CD4-positive, alpha-beta T cell (primary cell): ENCODE measurements at places on chromosomes 12 and 14.
A peak's percentile ranks its signal among the peaks of the same experiment; 100 is the strongest.

DNA sequence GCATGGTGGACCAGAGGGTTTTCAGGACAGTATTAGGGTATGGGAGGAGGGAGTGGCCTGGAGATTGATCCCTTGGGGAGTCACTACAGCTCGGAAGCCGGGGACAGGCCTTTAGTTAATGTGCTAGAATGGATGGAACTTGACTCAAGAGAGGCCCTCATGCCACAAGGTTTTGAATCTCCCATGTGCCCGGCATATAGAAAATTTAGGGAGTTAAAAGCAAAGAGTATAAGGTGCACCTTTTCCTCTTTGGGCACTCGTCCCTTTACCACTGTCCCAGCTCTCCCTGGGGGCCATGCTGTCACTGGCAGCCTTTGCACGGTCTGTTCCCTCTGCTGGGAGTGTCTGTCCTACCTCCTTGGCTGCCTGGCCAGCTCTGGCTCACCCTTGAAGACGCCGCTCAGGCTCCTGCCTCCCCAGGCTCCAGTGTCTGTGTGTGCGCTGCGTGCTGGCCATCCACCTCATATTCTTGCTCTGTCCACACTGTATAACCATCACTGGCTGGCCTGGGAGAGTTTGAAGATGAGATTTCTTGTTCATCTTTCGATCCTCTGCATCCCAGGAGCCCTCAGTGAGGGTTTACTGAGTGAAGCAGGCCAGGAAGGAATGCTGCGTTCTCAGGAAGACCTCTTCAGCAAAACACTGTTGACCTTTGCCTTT lies 161.3 kb downstream of the ZFP36L1 start:
- no peak for DNase-seq

- DNase-seq: no peak
These were observed 537.6 kb upstream of the TMEM132C start for GRCh38 chr12:127729381-127729780.

GRCh38 chr12:131803961-131804521 lies 24.2 kb upstream of the MMP17 start:
- DNase-seq: no peak

- DNase-seq: no peak
These were observed 30.0 kb upstream of the EID3 start for GRCh38 chr12:104273503-104273902.

DNA sequence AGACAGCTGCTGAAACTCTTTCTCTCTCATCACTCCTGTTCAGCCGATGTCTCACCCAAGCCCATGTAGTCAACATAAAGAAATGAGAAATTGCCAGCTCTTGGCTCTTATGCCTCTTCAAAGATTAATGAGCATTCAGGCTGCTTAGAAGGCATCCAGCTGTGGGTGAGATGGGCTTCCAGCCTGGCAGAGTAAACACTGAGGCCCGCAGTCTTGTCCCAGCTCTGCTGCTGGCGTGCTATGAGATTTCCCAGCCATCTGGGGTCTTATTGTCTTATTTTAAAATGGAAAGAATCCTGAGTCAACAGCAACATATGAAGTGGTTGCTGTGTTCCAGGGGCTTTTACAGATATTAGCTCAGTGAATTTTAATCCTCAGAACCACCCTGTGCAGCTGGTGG lies 12.6 kb downstream of the RXYLT1 start:
- no peak for DNase-seq

DNA sequence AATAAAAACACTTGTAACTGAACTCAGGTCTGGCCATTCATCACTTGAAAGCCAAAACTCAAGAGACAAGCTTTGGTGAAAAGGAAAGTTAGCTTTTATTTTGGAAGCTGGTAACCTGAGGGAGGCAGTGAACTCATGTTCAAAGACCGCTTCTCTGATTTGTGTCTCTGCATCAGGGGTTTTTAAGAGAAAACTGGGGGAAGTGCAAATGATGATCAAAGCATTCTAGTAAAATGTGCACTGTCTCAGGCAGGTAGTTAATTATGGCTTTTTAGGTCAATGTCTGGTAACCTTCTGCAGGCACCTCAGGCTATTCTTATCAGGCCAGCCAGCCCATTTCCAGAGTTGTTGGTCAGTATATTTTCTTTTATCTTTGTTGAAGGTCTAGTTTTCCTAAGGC lies 162.2 kb downstream of the SYT10 start:
- DNase-seq: no peak

- peak; percentile 46 for DNase-seq
These were observed 7.4 kb upstream of the GLRX5 start for GRCh38 chr14:95527387-95528002.

- DNase-seq: no peak
These were observed 866.0 kb upstream of the TMEM132C start for GRCh38 chr12:127401005-127401404.

GRCh38 chr12:31233061-31233730 lies 92.8 kb downstream of the SINHCAF start:
- DNase-seq: no peak

GRCh38 chr12:107778383-107779025 lies 4.0 kb downstream of the ASCL4 start:
- no peak for DNase-seq

GRCh38 chr12:107560165-107560898 lies 125.3 kb upstream of the PWP1 start:
- no peak for DNase-seq

GRCh38 chr12:90987520-90987919 lies 17.3 kb downstream of the EPYC start:
- DNase-seq: no peak

GRCh38 chr14:50773632-50774541 lies 57.1 kb downstream of the NIN start:
- DNase-seq: no peak

DNA sequence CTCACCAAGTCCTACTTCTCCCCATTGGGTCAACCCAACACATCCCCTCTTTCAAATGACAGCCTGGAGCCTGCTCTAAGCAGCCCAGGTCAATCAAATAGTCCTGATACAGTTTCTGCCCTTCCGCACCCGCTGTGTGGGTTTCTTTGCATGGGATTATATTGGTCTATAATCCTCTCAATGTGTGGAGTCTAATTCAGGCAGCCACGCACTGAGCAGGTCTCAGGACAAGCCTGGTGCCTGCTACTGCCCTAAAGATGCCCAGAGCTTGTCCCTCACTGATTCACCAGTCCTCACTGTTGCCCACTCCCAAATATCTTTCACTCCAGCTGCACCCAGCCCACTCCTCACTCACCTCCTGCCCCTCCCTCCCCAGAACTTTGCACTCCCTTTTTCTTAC lies 16.4 kb downstream of the ACTN1 start:
- no peak for DNase-seq

DNA sequence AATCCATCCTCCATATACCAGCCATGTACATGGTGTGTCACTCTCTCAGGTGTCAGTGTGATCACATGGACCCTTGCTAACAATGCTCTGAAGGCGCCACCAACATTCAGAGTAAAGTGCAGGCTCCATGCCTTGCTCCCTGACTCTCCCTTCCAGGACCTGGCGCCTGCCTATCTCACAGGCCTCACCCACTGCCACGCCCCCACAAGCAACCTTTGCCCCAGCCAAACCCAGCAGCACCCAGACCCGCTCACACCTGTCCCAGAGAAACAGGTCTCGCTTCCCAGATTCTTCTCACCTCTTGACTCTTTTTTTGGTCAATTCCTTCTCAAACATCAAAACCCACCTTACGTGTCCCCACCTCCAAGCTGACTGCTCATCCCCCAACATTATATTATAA lies 52.3 kb downstream of the KCNK10 start:
- no peak for DNase-seq

GRCh38 chr12:80053051-80053790 lies 46.1 kb upstream of the OTOGL start:
- no peak for DNase-seq

GRCh38 chr12:1533602-1534304 lies 60.6 kb downstream of the FBXL14 start:
- no peak for DNase-seq

DNA sequence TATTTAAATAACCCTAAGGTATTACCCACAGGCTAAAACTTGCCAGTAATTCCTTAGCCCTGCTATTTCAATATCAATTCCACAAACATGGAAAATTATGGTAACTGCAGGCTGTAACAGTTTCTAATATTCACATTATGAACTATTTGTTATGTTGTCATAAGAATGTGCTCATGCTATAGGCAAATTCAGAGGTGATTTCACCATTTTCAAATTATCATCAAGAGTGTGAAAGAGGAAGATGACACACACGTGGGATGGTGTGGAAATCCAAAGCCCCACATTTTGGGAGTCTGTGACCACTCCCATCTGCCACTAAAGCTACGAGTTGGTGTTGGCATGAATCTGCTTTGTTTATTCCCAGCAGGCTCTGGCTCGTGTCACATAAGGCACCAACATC lies 5.9 kb upstream of the MYO1A start:
- no peak for DNase-seq

GRCh38 chr12:67085699-67086098 lies 183.5 kb upstream of the CAND1 start:
- no peak for DNase-seq

DNA sequence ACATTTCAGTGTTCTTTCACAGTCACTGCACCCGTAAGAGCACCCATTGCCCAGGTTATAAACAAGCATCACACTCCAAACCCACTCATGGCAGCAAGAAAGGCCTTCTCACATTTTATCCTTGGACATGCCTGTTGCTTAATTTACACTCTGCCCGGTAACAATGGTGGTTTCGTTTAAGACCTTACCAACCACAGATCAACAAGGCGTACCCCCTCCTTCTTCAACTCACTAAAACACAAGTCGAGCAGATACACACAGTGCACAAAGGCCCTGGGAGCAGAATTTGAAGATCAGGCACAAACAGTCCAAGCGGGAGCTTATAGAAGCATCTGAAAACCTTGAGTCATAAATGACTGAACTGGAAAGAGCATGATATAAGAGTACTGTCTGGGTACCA lies 98.1 kb downstream of the GALC start:
- DNase-seq: no peak

GRCh38 chr12:108843187-108843586 lies 14.2 kb downstream of the SSH1 start:
- DNase-seq: no peak

DNA sequence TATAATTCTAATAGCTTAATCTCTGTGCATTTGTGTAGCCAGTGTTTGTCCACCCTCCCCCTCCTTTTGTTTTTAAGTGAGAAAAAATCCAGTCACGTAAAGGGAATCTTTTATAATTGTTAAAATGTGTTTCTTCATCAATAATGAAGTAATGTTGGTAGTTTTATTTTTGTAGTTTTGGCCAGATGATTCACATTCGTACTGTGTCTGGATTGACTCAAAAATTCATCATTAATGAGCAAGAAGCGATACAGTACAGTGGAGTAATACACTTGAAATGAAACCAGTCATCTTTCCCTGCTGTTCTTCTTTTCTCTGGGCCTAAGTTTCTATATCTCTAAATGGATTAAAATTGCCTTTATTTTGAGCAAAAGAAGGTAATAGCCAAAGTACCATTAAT lies 86.5 kb downstream of the SRGAP1 start:
- DNase-seq: no peak

DNA sequence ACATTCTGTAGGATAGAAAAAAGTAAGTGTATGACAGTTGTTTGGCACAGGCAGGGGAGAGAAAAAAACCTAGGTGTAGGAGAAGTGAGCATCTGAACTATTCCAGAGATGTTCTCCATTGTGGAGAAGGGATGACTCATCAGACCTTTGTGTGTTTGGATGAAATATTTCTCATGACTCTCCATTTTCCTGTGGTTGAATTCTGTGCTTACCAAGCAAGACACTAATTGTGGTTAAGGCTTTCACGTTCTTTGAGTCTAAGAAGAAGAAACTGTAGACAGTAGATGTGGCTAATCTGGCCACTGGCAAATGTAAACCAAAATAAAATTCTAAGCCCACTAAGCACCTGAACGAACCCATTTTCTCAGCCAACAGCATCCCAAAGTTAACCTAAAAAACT lies 107.9 kb upstream of the GZMB start:
- no peak for DNase-seq

DNA sequence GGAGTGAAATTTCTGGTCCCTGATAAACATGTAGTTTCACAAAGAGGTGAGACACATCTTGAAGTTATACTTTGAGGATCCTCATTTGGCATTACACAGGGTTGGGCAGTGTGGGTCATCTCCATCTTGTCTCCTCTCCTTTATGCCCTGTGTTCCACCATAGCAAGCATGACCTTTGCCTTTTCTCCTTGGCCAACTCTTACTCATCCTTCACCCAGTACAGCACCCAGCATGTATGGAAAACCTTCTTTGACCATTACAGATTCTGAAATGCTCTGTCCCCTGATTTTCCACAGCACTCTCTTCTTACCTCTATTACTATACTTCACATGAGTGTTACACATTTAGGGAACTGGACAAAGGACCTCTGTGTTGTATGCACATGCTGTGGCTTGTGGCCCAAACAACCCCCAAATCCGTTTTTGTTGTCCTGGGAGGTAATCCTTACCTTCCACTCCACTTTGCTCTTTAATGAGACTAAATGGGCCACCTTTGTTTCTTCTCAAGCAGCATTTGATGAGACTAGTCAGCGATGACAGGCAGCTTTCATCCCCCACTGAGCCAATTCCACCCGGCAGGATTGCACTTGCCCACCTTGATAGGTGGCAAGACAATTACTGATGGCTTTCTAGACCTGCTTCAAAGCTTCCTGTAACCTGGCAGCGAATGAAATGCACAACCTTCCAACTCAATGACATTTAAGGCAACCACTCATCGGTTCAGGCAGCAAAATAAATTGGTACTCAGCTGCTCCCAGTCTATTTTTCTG lies 163.5 kb downstream of the MON2 start:
- no peak for DNase-seq

GRCh38 chr14:77505031-77505430 lies 6.4 kb upstream of the ISM2 start:
- no peak for DNase-seq

DNA sequence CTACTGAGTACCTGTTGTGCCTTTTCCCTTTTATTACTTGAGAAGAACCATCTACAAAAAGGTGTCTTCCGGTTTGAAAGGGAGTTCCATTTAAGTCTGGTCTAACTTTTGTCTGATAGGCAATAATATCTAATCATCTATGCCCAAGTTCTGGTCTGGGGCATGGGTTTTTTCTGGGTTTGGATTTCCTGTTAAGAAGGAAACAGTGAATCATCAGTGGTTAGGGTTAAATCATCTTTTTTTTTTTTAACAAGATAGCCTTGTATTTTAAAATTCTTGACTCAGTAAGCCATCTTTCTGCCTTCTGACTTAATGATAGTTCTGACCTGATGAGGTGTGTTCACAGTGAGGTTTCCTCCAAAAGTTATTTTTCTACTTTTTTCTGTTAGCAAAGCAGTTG lies 29.3 kb upstream of the CPNE8 start:
- DNase-seq: no peak

- no peak for DNase-seq
These were observed 87.8 kb upstream of the EEA1 start for GRCh38 chr12:93016752-93017350.
